ENCODE measurements at places on chromosomes 4 and X.

DNA sequence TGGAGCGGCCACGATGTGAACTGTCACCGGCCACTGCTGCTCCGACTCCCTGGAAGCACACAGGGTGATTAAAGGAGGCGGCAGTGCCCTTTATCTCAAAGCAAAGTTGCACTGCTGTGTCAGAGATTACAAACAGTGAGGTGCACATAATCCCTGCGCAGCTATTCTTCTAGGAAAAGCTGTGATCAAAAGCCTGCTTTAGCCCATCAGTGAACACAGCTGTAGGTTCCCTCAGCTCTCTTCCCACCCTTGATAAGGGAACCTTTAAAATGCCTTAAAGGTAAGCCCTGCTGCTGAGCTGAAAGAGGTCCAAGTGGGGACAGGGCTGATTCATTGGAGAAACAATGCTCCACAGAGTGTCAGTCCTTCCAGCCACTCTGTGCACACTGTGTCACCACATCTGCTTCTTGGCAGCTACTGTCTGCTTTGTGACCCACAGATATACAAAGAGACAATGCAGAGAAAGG, 127.6 kb downstream of the EIF4E start:
- no peak for DNase-seq

- no peak for DNase-seq
These were observed 146.1 kb downstream of the RBM46 start for GRCh38 chr4:154927126-154927680.

DNA sequence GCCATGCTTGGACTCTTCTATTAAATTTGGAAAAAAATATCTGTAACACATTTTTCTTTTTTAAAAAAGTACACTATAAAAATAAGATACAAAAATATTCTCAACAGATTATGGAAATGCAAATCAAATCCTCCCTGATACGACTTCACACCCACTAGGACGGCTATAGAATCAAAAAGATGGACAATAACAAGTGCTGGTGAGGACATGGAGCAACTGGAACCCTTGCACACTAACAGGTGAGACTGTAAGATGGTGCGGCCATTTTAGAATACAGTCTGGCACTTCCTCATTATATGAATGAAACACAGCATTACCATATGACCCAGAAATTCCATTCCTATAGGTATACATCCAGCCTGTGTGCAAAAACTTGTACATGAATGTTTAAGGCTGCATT, 83.6 kb downstream of the GATB start:
- DNase-seq = no peak

DNA sequence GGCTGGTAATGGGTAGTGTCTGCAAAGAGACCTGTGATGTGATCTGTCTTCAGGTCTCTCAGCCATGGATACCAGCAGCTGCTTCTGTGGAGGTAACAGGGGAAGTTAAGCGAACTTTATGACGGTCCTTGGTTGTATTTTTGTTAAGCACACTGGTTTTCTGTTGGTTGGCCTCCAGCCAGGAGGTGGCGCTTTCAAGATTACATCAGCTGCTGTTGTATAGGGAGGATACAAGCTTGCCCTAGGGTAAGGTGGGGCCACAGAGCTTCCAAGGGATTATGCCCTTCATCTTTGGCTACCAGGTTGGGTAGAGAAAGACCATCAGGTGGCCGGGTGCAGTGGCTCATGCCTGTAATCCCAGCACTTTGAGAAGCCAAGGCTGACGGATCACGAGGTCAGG, 834.2 kb upstream of the GALNTL6 start:
- DNase-seq = no peak

- no peak for DNase-seq
These were observed 189.2 kb downstream of the MGST2 start for GRCh38 chr4:139854668-139855403.

DNA sequence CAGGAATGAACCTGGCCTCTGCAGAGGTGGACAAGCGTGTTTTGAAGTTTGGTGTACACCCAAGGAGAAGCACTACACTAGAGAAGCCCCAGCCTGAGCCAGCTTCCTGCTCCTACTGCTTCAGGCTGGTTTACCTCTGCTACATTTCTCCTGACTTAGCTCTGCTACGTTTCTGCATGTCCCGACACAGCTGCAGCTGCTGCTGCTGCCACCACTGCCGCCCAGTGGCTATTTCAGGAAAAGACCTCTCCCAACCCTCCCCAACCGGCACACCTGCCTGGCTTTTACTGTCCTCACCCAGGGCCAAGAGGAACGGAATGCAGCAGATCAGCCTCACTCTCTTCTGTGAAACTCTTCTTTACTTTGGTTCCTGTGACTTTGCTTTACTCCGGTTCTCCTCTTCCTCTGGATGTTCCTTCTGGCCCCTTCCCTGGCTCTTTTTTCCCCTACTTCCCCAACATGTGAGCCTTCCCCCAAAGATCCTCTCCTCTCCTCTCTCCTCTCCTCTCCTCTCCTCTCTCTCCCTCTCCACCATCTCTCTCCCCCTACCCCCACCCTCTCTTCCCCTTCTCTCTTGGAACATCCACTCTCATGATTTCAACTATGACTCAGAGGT, 3.1 kb upstream of the P2RY4 start:
- peak; percentile 26 for DNase-seq

DNA sequence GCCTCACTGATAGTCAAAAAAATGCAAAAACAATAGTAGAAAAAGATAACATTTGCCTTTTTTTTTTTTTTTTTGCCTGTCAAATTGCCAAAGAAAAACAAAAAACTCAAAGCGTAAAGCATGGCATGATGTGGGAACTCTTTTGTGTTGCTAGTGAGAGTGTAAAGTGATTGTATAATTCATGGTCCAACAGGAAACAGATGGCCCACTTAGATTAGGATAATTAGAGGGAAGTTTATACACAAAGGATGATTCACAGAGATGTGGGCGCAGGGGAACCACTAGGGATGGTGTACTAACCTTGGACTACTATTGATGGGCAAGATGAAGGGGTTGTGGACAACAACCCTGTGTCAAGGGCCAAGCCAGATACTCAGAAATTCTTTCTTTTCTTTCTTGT, 16.4 kb downstream of the MCUB start:
- DNase-seq = no peak

Data from RKO (cell line).